ENCODE measurements at places on chromosomes 1 and 21.
A peak's percentile ranks its signal among the peaks of the same experiment; 100 is the strongest.

GRCh38 chr1:24110642-24111261 lies 1.2 kb downstream of the MYOM3 start:
- no peak for DNase-seq

- no peak for DNase-seq
Observed at GRCh38 chr1:232038706-232039677, 412.4 kb downstream of the DISC1 start.

DNA sequence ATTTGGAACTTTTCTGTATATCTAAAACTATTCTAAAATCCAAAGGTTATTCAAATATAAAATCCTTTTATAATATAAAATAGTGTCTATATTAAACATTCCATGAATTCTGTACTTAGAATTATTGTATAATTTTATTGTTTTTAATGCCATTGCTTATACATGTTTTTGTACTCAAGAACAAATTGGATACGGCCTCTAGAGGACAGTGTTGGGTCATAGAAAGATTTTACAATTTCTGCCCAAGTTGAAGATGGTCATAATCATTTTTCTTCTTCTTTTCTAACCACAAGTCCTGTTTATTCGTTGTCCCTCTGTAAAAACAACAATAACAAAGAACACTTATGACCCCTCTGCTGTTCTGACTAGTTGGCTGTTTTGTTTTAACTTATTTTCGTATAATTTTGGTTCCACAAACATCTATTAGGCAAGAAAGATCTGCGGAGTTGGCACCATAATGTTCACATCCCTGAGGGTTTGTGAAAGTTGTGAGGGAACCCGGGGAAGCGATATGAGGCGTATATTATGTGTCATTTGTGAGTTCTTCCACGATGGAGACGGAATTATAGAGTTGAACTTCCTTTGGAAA lies 75.7 kb upstream of the KIF26B start:
- DNase-seq = no peak

DNA sequence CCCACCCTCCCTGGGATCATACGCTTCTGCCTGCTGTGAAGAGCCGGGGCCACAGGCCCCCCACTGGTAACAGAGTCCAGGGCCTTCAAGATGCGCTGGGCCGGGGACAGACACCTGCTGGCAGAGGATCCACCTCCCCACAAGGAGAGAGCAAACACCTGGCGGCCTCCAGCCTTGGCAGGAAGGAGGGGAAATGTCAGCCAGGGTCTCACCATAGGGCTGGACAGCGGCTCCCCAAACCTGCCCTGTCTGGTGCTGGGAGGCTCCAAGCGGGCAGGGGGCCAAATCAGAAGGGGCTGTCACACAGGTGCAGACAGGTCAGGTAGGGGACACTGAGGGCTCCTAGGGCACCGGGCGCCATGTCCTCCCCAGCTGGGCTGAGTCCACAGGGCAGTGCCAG lies 58.9 kb downstream of the KCNAB2 start:
- no peak for DNase-seq

DNA sequence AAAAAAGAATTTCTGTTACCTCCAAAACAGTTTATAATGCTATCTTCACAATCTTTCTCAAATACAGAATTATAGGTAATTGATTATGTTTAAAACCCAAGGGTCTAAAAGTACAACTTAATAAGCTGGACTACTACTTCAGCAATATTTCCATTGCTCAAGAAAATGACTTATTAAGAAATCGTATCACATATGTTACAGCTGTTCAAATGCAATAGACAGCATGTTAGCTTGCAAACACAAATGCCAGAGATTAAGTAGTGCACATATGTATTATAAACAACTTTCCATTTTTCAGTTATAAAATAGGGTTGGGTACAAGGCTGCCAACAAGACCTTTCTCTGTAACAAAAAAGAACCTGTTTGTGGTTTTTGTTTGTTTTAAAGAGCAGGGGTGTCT lies 211.0 kb upstream of the DMRTA2 start:
- no peak for DNase-seq

GRCh38 chr1:20110679-20111078 lies 8.7 kb downstream of the PLA2G2D start:
- DNase-seq = no peak

- no peak for DNase-seq
Observed at GRCh38 chr1:156839426-156840109, 19.3 kb downstream of the INSRR start.

DNA sequence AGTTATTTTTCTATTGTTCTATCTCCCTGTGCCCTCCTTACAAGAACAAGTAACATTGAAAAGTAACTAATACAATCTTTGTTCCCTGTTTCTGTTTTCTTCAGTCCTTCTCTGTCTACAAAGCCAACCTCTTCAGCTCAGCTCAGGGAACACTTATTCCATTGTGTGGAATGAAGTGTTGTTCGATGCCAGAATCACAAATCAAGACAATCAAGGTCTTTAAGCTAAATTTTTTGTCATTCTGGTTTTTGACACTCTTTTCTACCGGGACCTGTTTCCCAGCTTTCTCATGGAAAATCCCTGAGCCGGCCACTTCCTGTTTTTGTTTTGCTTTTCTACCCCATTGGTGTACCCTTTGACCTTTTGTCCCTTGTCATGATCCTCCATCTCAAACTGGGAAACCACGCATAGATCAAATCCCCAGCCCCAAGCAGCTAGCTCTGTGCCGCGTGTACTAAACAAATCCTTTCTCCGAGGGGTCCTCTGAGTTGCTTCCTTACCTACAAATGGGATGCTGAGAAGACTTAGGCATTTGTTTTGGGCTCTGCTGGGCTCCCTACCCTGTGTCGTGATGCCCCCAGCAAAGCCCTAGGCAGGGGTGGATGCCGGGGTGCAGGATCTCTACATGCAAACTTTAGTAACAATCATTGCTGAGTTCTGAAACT lies 141.8 kb downstream of the TOMM20 start:
- no peak for DNase-seq

- no peak for DNase-seq
Observed at GRCh38 chr1:182644886-182645285, 39.5 kb downstream of the RGS8 start.

DNA sequence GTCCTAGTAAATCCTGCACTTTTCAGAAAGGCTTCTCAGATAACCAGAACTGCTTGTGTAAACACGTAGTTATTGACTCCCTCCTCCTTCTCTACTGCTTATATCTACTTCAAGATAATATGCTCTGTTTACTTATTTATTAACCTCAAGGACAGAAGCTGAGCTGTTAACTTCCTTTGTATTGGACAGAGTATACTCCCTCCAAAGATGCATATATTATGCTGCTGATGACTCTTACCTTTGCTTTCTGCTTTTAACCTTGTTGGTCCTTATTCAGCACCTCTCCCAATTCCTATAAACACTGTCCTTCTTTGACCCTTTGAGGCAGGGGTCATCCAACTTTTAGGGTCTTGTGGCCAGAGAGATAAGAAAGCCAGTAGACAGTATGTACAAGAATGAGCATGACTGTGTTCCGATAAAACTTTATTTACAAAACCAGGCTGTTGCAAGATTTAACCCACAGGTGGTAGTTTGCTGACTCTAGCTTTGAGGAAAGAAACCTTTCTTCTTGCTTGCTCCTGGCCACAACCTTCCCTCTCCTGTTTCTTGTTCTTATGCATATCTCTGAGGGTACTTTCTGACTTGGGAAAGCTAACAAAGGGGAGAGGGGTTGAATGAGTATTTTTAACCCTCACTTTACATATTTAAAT lies 4.9 kb downstream of the TPM3 start:
- DNase-seq = no peak

GRCh38 chr21:45384656-45385548 lies 20.1 kb upstream of the COL18A1 start:
- no peak for DNase-seq

DNA sequence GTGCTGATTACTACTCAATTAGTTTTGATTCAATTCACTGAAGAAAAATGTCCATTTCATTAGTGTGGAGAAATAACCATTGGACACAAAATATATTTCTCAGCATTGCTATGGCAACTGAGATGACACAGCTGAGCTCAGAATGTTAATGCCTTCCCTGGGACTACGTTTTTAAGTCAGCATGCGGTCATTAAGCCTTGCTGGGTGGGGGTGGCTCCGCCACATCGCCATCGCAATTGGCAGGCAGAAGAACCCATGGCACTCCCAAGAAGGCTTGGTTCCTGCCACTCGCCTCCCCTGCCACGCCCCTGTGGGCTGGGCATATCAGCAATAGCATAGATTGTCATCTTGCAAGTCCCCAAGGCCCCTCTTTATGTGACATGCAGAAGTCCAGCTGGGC lies 256.7 kb upstream of the CAMK1G start:
- no peak for DNase-seq

GRCh38 chr1:232471250-232471649 lies 158.7 kb downstream of the SIPA1L2 start:
- DNase-seq = no peak

- no peak for DNase-seq
Observed at GRCh38 chr1:165330483-165330882, 26.0 kb downstream of the LMX1A start.

DNA sequence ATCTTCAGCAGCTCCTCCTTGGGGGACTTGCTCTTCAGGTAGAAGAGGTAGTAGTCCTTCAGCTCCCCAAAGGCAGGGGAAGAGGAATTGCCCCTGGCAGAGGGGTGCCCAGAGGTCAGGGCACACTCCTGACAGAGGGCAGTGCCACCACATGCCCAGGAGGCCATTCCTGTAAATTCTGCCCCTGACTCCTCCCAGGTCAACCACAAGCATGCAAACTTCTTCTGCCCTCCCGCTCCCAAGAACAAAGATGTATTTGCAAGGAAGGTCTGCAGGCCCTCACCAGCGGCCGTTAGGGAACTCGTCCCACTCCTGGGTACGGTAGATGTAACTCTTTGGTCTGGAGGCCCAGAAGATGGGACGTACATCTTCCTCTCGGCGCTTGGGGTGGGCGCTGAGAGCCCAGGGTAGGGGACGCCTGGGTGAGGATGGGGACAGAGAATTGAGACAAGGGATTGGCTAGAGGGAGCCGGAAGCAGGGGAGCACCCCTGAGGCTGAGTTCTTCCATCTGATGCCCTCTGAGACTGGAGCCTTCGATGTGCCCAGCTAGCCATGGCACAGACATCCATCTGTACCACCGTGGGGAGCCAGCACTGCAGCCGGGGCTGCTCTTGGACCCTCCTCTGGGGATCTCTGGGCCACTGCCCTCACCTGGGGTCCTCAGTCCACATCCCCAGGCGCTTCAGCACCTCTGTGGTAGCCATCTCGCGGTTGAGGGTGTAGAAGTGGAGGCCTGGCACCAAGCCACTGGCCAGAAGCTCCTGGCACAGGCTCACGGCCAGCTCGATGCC lies 11.1 kb downstream of the MTHFR start:
- no peak for DNase-seq

DNA sequence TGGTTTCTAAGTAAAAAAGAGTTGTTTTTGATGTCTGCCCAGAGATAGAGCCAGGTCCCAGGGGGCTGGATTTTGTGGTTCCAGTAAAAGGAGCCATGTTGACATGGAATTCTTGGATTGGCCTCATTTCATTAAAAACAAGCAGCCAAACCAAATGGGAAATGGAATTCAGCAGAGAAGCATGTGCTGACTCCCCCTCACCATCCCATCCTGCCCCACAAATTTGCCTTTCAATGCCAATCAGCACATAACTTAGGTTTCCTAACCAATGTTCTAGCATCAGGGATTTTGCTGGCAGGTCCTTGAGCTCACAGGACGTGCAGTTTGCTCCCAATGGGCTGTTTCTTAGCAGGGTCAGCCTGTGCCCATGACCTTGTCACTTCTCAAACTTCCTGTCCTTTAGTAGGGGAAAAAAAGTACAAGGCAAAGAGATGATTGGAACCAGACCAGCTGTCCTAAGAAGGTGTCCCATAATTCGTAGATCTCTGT lies 101.5 kb upstream of the GADD45A start:
- no peak for DNase-seq

GRCh38 chr1:212977781-212978645 lies 27.7 kb downstream of the VASH2 start:
- no peak for DNase-seq

DNA sequence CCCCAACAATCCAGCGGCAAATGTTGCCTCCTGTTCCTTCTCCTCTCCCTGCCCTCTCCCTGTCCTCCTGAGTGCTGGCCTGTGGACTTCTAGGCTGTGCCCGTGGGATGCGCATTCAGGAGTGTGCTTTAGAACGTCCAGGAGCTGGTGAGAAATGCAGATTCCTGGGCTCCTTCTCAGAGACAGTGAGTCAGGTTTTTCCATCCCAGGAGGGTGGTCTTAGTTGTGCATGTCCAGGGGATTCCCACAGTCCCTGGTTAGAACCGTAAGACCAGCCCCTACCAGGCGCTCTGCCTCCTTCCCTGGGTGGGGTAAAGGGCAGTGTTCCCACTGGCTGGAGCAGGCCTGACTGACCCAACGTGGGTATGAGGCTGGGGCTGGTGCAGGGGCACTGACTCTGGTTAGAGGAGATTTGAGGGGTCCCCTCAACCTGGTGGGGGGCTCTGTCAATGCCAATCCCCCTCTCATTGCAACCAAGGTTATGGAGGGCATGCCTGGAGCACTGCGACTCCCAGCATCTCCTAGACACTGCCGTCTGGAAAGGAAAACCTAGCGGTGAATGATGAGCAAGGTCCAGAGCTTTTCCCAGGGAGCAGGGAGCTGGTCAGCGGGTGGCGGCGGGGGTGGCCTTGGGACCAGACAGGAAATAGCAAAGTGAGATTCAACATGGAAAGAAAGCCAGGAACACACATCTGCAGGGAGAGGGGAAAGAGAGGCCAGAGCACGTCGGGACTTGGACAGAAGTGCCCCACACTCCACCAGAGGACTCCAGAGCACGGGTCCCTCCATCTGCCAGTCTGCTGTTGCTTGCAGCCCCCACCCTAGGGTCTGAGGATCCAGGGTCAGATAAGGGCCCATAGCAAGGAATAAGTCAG lies 38.5 kb downstream of the HSPG2 start:
- no peak for DNase-seq

GRCh38 chr1:101003012-101003650 lies 22.5 kb downstream of the DPH5 start:
- no peak for DNase-seq

- no peak for DNase-seq
Observed at GRCh38 chr1:97084546-97084945, 363.0 kb downstream of the PTBP2 start.

GRCh38 chr1:197213193-197213592 lies 54.9 kb upstream of the CRB1 start:
- no peak for DNase-seq

DNA sequence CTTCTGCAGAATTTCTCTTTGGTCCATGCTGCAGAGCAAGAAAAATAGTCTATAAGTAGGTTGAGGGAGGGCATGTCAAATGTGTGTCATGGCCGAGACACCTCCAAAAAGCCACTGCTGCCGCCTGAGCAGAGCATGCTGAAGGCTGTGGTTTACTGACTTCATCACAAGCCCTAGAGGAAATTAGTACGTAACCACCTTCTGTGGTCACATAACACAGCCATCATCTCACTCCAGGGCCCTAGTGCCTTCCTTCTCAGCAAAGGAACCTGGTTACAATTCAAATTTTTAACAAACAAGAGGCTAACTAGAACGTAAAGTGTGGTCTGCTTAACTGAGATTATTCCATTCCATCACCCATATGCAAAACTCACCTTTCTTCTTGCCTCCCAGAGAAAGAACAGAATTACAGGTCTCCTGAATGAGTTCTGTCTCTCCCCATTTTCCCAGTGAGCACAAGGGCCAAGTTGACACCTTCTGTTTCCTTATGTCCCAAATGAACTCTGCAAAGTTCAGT lies at the start of gene PTPN22:
Gene PTPN22 (minus strand): TSS at position 116 of the 517 bp plus-strand sequence.
- peak; percentile 86 for DNase-seq

All from stimulated activated CD4-positive, alpha-beta T cell treated with anti-CD3 and anti-CD28 coated beads, Interleukin-4, amount 100 ng/mL, for 24 hours (primary cell).